AG04449 (cell line): ENCODE measurements at places on chromosomes 12 and 14.

- DNase-seq, result no peak
Measured at GRCh38 chr12:56163533-56164344, 5.6 kb downstream of the MYL6 start.

- DNase-seq, result no peak
Measured at GRCh38 chr12:15181017-15181683, 40.1 kb downstream of the RERG start.

DNA sequence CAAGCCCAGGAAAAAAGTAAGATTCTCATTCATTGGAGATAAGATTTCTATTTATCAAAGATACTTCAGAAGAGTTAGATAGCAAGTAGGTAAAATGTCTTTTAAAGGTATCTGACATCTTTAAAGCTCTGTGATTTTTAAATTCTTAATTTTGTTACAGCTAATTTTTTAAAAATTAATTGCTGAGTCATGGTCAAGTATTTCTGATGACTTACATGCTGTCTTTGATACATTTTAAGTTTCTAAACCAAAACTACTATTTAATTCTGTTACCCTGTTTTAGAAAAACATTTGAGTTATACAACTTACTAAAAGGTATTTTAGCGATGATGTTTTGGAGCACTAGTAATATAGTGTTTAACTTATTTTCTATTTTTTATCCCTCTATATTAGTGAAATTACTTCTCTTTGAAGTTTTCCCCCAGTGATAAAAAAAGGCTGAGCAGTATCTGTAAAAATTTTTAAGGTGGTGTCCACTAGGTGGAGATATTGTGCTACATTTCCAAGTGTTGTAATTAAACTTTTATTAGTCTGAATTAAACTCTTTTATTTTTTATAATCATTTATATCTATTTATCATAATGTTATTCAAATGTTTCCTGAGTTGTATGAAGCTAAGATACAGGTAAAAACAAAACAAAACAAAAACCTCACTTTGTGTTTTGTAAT, 11.5 kb downstream of the ALG10 start:
- no peak for DNase-seq

DNA sequence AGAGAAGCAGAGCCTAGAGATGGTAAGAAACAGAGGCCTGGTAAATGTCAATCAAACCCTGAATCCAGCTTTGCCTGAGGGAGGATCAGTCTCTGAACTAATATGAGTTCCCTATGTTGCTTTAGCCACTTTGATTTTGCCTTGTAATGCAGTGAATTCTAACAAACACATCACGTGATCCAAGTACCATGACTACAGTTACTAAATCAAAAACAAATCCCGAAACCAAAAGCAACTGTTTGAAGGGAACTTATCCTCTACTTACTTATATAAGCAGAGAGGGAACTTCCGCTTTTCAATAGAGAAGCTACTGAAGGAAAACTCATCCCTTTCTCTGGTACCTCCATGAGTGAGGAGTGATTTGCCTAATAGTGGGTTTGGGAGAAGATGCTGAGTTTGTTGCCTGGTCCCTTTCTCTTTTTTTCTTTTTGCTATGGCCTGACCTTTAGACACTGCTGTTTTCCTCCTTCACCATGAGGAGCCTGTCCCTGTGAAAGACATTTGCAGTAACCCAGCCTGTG, 7.7 kb upstream of the PPTC7 start:
- no peak for DNase-seq

DNA sequence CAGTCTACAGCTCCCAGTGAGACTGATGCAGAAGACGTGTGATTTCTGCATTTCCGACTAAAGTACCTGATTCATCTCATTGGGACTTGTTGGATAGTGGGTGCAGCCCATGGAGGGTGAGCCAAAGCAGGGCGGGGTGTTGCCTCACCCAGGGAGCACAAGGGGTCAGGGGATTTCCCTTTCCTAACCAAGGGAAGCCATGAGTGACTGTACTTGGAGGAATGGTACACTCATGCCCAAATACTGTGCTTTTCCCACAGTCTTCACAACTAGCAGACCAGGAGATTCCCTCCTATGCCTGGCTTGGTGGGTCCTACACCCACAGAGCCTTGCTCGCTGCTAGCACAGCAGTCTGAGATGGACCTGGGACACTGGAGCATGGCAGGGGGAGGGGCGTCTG, 21.0 kb upstream of the ABCC9 start:
- no peak for DNase-seq

DNA sequence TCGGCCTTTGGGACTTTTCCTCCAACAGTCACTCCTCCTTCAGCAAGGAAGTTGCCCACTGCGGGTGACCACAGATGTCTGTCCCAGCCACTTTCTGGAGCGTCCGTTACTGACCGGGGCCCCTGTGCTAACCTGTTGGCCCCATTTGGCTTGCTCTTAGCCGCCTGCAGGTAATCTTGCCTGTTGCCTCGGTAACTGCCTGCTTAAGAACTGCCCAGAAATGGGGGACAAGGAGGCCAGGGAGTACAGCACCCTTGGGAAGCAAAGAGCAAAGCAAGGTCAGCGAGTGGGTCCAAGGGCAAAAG, 338.8 kb upstream of the SFSWAP start:
- DNase-seq, result no peak

GRCh38 chr12:3160081-3160480, 82.9 kb downstream of the TSPAN9 start:
- DNase-seq, result no peak

DNA sequence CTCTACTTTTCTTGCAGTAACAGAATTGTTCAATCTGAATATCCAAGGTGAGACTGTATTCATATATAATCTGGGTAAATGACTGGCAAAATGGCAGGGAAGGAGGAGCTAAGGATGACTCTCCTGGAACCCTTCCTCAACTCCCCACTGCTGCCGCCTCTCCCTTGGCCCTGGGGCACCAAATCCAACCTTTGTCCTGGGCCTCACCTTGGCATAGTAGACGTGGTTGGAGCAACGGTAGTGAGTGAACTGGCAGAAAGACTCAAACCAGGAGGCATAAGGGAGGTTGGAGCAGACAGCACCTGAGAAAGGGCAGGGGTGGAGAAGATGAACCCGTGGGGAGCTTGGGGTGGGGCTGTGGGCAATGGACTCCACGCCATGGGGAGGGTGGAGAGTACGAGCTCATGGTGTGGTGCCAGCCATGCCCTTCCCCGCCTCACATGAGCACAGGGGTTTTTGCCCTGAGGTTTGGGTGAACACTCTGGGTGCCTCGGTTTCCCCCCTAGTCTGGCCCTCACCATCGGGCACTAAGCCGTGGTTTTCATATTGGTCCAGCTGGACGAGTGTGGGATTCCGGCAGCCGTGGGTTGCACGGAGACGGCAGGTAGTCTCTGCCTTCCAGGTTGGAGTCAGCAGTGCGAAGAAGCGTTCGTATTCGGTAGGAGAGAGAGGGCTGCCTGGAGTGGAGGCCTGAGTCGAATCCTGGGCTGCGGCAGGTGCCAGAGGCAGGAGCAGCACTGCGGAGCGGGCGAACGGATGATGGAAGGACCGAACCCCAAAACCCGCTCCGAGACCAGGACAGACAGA, 753 bp downstream of the ACRBP start:
- no peak for DNase-seq

DNA sequence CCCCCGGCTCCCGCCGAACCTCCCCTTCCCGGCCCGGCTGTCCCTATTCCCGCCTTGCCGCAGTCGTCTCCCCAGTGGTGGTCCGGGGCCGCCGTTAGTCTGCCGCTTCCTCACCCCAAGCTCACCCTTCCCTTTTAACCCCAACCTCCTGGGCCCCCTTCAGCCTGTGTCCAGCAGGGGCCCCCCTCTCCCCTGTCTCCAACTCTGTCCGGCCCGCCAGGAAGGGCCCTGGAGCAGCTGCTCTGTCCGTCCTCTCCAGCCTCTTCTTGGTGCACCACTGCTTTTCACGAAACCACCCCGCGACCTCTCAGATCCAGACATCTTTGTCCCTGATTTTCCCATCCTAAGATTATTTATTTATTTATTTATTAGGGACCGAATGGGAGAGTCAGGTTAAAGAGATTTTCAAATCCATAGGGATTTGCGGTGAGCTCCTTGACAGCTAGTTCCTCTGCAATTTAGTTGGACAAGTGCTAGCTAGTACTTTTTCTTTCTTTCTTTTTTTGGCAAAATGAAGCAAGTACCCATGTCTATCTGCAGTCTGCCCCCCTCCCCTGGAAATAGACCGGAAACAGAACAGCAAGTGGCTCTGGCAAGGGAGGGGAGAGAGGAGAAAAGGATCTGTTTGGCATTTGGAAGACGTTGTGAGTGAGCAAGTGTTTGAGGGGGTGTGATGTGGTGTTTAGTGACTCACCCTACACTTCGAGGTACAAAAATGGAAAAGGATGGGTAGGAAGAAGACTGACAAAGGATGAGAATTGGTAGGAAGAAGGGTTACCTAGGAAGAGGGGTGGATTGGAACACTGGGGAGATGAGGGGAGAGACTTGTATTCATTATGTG, 632 bp downstream of the UBR7 start:
- no peak for DNase-seq

DNA sequence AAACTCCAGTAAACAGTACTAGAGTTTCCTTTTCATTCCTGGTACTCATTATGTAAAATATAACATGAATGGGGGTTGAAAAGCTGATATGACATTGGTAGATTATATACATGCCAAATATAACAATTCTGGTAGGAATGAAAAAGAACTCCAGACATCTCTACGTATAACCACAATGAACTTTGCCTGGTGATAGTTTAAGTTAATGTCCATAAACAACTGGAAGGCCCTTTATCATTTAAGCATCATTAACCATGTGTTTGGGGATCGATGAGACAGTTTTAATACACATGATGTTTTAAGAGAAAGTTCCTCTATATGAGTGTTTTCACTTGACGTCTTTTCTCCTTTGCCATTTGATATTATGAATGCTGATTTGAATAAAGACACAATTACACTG, 5.8 kb downstream of the PTGER2 start:
- DNase-seq, result no peak

DNA sequence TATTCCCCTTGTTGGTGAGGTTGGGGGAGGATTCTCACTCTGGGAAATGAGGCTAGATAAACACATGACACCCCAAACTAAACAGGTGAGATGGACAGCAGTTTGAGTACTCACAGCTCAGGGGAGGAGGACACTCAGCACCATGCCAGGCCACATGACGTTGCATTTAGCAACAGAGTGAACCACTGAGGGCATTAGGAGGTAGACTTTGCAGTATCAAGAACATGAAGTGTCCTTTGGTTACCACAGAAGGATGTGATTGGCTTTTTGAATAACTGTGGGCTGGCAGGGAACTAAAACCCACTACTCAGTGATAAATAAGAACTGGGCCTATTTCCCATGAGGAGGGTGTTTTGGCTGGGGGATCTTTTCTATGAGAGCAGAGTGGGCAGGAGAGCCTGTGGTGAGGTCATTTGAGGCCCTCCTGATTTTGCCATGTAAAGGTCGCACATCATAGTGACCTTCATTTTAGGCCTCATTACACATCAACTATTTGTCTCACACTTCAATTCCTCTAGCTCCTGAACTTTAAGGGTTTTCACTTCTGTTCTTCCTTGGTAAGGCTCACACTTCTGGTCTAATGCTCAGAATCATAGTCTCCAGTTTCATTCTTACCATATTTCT, 89.8 kb upstream of the PRKD1 start:
- no peak for DNase-seq

- no peak for DNase-seq
Measured at GRCh38 chr12:14314801-14315200, 50.7 kb upstream of the ATF7IP start.

- DNase-seq, result no peak
Measured at GRCh38 chr14:39974036-39974435, 541.8 kb upstream of the FBXO33 start.

DNA sequence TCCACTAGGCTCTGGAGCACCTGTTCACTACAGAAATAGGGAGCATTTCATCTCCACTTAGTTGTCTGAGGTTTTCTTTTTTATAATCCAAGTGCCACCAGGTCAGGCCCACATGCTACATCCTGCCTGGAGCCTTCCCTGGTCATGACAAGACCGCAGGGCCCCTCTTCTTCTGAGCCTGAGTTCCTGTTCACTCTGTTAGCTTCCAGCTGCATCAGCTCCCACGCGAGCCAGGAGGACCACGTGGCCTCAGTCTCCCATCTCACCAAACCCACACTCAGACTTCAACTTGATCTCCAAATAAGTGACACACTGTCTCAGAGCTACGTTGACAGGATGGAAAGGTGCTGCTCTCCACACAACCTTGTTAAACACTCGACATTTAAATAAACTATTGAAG, 21.0 kb downstream of the RIMBP2 start:
- no peak for DNase-seq

DNA sequence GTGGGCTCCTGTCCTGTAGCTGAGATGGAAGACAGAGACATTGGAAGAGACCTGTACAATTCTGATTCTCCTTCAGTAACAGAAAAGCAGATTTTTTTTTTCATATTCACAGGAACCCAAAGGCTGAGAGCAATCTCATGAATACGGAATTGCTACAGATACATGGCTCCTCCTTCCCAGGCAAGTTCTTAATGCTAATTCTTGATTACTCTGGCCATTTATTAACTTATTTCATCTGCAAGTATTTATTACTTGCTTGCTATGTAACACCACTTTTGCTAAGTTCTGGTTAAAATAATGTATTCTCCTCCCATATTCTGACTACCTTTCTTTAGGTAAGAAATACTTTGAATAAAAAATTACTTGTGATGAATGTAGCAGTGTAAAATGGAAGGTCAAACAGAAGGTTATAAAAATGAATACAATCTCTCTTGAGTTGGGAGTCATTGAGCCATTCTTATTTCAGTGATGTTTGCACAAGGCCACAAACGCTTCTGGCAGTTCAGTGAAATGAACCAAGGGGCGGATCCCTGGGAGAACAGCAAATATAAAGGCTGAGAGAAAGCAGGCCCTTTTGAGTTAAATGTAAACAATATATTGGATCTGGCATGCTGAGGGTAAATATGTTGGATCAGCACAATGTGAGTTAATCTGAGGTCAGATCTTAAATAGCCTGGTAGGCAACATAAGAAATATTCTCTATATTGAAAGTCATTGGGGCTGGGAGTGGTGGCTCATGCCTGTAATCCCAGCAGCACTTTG, 37.6 kb downstream of the MUCL1 start:
- DNase-seq, result no peak

GRCh38 chr14:72488514-72488913, 405.4 kb downstream of the DPF3 start:
- DNase-seq, result no peak

DNA sequence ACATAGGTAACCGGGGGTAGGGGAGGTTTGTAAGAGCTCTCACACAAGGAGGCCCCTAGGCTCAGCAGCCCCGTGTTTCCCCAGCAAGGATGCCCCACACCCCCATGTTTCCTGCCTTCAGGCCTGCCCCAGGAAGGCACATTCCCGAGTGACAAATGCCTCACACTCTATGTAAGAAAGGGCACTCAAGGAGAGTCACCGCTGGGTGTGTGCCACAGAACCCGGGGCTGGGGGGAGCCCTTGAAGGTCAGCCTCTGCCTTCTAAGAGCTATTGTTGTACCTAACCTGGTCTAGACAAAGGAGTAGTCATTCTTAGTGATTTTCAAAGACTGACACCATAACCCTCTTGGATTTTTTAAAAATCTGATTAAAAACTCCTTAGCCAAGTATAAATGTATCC, 333.6 kb downstream of the DPF3 start:
- DNase-seq, result no peak

GRCh38 chr14:93034671-93034994, 81.1 kb downstream of the ITPK1 start:
- no peak for DNase-seq

GRCh38 chr14:65100922-65101541, 1.3 kb downstream of the MAX start:
- no peak for DNase-seq

- peak; percentile 80 for DNase-seq
Measured at GRCh38 chr14:71261206-71261605, 353.9 kb downstream of the PCNX1 start.
